ENCODE measurements at places on chromosomes 5 and 9.

DNA sequence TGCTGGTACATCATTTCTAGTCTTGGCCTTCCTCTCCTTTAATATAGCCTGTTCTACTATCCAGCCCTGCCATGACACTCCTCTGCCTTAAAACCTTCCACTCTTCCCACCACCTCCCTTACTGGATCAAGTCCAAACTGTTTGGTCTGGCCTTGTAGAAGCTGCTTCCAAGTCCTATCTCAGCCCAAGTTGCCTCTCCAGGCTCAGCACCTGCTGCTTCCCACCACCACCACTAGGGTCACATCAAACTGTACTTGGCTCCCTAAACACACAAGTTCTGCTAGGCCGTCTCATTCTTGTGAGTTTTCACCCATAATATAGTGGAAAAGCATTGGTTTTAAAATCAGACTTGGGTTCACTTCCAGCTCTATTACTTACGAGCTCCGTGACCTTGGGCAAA lies 1.4 kb downstream of the NDUFA8 start:
- ATAC-seq: no peak

- peak; percentile 70 for ATAC-seq
These were observed 997 bp downstream of the AUH start for GRCh38 chr9:91360551-91361290.

GRCh38 chr9:92493749-92494387 lies 11.6 kb upstream of the ASPN start:
- ATAC-seq: no peak

DNA sequence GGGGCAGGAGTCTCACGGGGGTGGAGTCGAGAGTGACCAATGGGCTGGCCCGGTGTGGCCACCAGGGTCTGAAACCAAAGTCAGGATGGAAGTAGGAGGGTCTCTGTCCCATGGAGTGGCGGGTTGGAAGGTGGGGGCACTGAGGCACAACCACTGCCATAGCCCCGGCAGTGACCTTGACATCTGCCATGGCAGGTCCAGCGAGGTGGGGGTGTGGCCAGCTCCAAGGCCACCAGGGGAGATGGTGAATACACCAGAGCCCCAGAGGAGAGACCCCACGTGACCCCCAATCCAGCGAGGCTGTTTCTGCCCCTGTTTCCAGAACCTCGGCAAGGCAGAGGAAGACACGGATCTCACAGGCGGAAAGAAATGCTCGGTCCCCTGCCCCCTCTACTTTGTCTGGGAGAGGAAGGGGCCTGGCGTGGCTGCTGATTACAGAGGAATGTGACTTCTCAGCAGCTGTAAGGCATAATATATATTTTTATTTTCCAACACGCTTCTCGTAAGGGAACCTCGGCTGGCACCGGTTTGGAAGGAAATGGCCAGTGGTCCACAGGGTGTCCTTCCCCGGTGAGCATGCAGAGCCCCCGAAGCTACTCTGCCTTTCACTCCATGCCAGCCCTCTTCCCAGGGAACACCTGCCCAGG lies 105.7 kb upstream of the SARDH start:
- ATAC-seq: no peak

DNA sequence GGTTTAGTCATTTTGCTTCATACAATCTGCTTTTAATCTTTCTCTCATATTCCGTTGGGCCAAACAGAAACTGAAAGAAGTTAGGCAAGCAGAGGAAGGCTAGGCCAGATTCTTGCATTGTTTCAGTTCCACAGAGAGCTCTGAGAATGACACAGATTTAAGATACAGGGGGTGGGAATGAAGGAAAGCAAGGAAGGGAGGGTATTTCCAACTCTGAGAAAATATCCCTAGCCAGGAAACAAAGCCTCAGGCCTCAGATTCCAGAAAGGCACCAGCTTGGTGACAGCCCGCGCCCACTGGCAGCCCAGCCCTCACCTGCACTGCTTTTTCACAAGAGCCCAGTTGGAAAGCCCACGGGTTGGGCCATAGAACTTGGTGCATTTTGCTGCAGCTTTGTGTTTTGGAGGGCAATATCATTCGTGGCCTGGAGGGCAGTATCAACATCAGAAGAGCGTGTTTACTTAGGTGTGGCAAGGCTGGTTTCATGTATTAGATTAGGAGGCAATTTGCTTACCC lies 63.5 kb downstream of the ENC1 start:
- peak; percentile 65 for ATAC-seq

- no peak for ATAC-seq
These were observed 173.7 kb downstream of the SLC28A3 start for GRCh38 chr9:84166891-84167290.

GRCh38 chr5:14184725-14185124 lies 41.6 kb downstream of the TRIO start:
- ATAC-seq: no peak

- ATAC-seq: peak; percentile 92
These were observed 103.2 kb downstream of the PDE4D start for GRCh38 chr5:59790376-59790775.

- ATAC-seq: no peak
These were observed 38.9 kb downstream of the MFAP3 start for GRCh38 chr5:154077696-154078095.

DNA sequence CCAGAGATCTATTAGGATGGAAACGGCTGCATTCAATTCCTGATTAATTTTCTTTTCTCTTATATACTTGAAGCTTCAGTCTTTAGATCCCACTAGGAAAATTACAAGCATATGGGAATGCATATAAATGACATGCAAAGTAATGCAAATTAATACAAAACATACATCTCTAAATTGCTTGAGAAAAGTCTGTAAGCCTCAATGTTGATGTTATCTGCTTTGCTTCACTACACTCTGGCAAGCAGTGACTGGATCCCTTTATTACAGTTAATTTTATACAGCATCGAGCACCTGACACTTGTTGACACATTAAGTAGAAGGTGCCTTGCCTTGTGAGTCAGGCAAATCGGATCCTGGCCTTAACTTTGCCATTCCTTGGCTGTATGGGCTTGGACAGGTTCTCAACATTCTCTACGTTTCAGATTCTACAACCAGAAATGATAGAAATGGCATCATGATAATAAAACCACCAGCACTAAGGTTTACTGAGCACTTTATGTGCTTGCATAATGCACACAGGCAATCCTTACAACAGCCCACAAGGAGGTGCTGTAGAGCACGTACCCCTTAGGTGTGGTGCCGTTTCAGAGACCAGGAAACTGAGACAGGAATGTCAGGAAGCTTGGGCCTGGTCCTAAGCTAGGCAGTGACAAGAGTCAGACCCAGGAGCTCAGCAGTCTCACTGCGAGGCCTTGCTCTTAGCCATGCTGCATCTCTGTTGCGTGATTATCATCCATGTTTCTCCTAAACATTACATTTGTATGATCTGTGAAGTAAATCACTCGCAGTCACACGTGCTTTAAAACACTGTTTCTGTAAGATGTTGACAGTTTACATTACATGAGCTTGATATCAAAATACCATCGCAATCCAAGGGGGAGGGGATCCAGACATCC lies 2.7 kb downstream of the GCNT4 start:
- no peak for ATAC-seq

GRCh38 chr5:94808497-94808896 lies 190.0 kb downstream of the SLF1 start:
- no peak for ATAC-seq

GRCh38 chr9:110146373-110146772 lies 61.6 kb downstream of the C9orf152 start:
- ATAC-seq: no peak

- no peak for ATAC-seq
These were observed 105.3 kb downstream of the SIL1 start for GRCh38 chr5:139092741-139093343.

DNA sequence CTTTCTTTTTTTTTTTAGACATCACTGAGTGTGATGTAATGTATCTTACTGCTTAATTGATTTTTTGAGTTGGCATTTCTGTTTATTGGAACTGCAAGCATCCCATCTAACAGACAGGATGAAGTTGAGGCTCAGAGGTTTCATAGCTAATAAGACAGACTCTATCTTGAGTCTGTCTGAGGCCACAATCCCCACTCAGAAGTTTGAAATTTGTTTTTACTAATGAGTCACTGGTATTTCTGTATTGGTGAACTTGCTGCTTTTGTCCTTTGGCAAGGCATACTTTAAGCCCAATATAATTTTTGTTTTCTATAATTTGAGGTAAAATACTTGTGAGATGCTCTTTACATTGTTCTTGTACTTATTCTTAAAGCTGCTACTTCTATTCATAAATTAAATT lies 491.2 kb downstream of the PSAT1 start:
- no peak for ATAC-seq

- no peak for ATAC-seq
These were observed 75.1 kb upstream of the ATG10 start for GRCh38 chr5:81896764-81897163.

DNA sequence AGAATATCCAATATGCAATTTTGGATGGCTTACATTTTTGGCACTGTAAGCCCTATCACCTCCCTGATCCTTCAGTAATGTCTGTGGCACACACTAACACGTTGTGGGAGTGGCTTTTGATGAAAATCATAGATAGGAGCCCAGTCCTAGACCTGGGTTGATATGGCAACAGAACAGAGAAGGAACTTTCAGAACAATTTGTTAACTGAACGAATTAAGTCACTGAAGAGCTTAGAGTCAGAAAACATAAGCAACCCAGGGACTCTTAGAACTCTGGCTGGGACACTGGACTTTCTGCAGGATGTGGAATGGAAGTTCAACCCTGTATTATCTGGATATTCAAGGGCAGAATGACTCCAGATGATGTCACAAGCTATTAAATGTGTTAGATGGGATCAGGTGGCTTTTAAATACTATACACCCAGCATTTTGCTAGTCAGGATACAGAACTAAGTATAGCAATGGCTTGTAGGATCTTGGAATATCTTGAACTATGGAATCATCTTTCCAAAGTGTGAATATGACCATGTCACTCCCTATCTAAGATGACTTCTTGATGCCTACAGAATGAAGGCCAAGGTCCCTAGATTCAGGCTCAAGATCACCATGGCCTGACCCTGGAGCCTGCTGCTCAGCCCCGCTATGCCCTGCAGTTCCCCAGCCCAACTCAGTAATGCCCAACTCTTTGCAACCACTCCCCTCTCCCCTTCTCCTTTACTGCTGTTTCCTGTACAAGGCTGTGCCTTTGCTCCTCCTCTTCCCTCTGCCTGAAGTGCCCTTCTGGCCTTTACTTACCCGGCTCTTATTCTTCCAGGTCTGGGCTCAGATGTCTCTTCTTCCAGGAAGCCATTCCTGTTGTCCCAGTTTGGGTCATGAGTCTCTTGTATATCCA lies 42.8 kb downstream of the VLDLR start:
- no peak for ATAC-seq

DNA sequence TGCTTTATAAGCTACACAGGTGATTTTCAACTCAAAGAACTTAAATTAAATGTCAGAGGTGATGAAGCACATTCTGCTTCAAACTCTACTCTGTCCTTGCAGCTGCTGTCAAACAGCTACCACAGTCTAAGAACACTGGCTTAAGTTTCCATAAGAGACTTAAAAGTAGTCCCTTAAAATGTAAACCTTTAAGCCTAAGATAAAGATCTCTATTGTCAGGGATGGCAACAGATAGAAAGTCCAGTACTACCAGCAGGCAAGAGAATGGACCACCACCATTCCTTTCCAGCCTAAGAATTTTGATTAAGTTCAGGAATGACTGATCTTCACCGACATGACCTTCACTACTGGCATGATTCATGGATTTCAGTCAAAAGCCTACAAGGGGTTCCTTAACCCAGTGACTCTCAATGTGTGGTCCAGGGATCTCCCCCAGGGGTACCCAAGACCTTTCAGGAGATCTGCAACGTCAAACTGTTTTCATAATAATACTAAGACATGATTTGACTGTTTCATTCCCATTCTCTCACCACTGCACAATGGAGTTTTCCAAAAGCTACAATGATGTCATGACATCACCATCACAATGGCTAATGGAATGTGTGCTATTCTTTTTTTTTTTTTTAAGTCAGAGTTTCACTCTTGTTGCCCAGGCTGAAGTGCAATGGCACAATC lies 41.1 kb upstream of the PLPP6 start:
- ATAC-seq: no peak

DNA sequence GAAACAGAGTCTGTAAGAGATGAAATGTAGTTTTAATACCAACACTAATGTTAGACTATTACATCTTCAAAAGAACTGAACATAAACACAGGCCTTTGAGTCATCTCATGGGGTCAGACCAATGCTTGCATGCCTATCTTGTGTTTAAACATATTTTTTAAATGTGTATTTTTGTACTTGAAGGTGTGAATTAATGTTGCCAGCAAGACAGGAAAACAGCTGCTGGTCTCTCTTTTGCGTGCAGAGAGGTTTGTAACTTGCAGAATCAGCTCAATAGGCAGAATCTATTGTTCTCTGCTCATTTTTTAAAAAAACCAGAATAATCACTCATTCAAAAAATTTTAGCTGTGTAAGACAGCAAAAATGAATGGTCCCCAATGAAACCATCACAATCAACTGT lies 180.2 kb downstream of the ALDH1A1 start:
- ATAC-seq: no peak

- ATAC-seq: no peak
These were observed 92.3 kb downstream of the SEMA5A start for GRCh38 chr5:9453480-9454011.

DNA sequence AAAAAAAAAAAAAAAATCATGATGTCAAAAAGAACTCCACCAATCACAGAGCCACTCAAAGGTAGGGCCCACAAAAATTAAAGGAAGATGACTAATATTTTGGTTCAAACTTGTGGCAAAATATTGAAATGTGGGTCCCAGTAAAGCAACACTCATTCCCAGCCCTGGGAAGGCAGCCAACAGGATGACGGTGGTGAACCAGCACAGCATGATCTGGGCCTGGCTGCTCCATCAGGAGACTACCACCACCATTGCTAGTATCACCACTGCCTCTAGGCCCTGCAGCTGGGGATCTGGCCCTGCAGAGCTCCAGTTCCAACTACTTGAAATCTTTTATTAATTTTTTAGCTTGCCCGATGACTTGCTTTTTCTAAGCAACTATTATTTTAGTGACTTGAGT lies 206.8 kb upstream of the ITGA1 start:
- no peak for ATAC-seq

GRCh38 chr5:122943050-122943698 lies 93.4 kb downstream of the PPIC start:
- no peak for ATAC-seq

GRCh38 chr9:134870746-134871662 lies 9.6 kb upstream of the FCN2 start:
- no peak for ATAC-seq

DNA sequence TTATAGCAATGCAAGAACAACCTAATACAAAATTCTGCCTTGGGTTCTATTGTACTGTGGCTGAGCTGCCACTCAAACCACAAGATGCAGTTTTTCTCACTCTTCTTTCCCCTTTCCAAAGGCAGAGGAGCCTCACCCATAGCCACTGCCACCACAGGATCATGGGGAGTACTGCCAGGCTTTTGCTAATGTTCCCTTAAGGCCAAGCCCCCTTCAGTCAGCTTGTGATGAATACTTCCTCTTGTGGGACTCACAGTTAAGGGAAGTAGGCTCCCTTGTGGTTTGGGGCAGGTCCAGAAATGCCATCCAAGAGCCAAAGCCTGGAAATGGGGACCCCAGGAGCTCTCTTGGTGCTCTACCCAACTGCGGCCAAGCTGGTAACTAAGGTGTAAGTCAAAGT lies 258.7 kb downstream of the SPATA31D1 start:
- ATAC-seq: no peak

- no peak for ATAC-seq
These were observed 1361.7 kb upstream of the CDH9 start for GRCh38 chr5:28400076-28400475.

Measured in stimulated activated memory B cell treated with anti-CD40 and anti-IgM and Interleukin-4, amounts not matched to agents 10 μg/mL and 1 μg/mL and 100 μg/mL, for 72 hours (primary cell).